ENCODE measurements at places on chromosomes 7 and 10.

GRCh38 chr7:140314573-140315480 lies 83.5 kb downstream of the SLC37A3 start:
- DNase-seq: no peak

GRCh38 chr7:146791344-146792285 lies 675.0 kb downstream of the CNTNAP2 start:
- DNase-seq: no peak

DNA sequence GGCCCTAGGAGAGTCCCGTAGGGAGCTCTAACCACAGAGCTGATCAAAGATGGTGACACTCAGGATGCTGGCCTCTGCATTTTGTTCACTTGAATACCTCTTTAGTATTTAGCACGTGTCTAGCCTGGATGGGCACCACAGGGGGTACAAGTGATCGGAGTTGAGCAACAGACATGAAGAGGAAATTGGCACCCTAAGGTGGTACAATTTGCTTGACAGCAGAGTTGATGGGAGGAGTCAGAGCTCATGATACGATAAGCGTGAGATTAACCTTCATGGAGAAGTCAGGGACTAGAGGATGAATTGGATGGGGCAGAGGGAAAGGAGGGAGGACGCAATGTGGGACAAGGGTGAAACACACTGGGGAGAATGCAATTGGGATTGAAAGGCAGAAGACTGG lies 9.9 kb upstream of the ZNF212 start:
- DNase-seq: no peak

- DNase-seq: no peak
Measured at GRCh38 chr7:134450294-134451000, 8.5 kb downstream of the AKR1B1 start.

DNA sequence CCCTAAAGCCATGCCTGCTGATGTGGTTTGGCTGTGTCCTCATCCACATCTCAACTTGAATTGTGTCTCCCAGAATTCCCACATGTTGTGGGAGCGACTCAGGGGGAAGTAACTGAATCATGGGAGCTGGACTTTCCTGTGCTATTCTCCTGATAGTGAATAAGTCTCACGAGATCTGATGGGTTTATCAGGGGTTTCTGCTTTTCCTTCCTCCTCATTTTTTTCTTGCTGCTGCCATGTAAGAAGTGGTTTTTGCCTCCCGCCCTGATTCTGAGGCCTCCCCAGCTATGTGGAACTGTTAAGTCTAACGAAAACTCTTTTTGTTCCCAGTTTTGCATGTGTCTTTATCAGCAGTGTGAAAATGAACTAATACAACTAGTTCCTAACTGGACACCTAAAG lies 11.8 kb downstream of the MACROH2A2 start:
- DNase-seq: no peak

GRCh38 chr7:107233174-107233573 lies 64.4 kb downstream of the HBP1 start:
- no peak for DNase-seq

DNA sequence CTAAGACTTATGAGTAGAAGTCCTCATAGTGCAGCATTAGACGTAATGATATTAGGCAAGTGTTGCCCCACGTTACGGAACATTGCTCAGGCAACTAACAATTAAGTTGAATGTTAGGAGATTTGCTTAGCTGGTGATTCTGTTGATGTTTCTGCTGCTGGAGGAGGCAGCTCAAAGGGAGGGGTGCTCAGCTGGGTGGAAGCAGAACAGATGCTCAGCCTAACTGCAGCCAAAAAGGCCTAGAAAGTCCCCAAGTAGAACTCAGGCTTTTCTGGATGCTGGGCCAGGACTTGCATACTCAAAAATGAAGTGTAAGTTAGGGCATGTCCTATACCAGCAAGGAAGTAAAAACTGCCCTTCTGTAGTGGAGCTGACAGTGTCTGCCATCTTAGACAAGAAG lies 201.4 kb downstream of the ADRA2A start:
- no peak for DNase-seq

- peak; percentile 73 for DNase-seq
Measured at GRCh38 chr7:66413379-66414114, 208.4 kb downstream of the TPST1 start.

DNA sequence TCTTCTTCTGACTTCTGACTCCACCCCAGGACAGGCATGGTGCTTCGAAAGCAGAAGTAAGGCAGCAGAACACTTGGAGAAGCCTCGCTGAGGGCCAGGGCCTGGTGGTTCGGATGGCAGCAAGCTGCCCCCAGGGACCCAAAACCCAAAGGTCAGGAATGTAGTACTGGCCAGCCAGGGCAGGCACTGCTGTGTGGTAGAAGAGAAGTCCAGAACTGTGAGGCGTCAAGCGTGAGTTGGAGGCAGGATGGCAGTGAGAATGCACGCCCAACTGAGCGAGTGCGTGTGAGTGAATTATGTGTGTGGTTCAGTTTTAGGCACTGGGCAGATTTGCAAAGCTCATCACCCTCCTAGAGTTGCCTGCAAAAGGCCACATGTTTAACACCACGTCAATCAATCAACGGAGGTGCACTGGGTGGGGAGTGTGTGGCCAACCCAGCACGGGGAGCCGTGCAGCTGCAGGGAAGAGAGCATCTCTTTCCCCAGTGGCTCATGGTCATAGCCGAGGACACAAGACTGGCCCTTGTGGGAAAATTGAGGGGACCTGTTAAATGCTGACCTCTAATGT lies 144.3 kb downstream of the KCNMA1 start:
- DNase-seq: no peak

DNA sequence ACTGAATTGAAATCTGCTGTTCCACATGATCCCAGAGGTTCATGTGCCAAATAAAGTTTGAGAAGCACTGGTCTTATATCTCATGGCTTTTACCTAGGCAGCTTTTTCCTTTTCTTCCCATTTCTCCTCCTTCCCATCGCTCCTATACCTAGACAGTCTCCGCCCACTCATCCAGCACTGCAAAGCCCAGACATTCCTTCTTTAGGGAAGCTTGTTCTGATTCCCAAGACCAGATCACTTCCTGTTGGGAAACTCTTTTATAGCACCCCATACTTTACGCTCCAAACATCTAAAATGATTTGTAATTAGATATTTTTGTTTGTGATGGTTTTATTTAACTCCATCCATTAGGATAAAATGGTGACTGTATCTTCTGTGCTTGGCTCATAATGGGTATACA lies 75.9 kb downstream of the BMPER start:
- no peak for DNase-seq

- DNase-seq: no peak
Measured at GRCh38 chr10:68957654-68958053, 1.7 kb downstream of the DDX21 start.
